ENCODE measurements at places on chromosomes 5 and 9. TPM values are rescaled to one million over a fixed set of nuclear protein-coding genes. Genes with fewer than 3 reads are reported as not detected.

- no peak for DNase-seq
Measured at GRCh38 chr9:6827439-6828145, 69.8 kb downstream of the KDM4C start.

DNA sequence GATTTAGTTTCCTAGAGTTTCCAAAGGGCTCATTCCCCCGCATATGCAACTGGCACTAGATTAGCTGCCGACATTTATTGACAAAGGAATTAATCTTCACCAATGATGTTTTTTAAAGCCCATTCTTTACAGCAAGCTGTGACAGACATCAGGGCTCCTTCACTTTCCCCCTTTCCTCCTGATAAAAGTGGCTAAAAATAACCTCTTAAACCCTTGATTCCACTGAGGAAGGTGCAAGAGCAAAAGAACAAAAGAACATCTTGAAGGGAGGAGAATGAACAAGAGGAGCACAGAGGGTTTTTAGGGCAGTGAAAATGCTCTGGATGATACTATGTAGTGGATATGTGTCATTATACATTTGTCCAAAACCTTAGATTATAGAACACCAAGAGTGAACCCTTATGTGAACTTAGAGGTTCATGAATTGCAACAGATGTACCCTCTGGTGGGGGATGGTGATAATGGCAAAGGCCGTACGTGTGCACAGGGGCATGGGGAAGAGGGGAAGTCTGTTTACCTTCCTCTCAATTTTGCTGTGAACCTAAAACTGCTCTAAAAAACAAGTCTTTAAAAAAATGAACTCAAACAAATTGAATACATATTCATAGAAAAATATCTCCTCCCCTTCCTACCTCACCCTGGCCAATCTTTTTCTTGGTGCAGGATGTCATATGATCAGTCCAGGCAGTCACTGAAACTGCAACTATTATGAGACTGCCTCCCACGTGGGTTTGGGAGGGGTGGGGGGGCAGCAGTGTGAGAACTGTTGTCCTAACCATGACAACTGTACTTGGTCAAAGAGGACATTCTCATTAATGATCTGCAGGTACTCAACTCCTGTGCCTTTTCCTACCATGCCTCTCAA lies 83.0 kb downstream of the MARCHF3 start:
- DNase-seq = no peak

DNA sequence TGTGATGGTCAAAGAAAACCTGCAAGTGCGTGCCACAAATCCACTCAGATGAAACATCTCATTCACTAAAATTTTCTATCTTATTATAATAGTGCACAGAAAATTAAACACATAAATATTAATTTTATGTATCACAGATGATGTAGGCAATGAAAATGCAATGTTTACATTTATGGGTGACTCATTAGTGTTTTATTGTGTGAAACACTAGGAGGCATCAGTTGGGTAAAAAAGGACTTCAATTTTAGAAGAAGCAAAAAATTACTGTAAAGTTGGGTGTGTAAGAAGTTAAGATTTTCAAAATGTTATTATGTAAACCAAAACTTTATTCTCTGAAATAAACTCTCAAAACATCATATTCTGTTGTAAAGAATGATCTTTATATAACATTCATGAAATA lies 4.0 kb downstream of the MEF2C start:
- no peak for DNase-seq

DNA sequence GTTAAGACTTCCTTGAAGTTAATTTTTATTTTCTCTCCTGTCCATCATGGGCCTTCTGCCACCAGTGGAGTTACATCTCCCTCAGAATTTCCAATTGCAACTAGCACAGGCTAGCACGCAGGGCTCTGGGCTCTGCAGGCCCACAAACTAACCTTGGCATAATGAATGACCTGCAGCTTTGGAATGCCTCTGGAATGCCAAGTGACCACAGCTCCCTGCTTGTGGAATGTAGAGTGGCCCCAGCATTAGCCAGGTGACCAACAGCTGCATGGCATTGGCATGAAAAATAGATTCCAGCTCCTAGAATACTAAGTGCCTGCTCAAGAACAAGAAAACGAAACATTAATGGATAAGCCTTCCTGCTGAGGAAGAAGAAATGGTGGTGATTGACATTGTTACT lies 726.1 kb downstream of the BRINP1 start:
- no peak for DNase-seq

GRCh38 chr9:89850631-89851325 lies 246.0 kb downstream of the GADD45G start:
- peak; percentile 74 for DNase-seq

- DNase-seq = no peak
Measured at GRCh38 chr9:36323926-36324325, 65.7 kb upstream of the GNE start.

DNA sequence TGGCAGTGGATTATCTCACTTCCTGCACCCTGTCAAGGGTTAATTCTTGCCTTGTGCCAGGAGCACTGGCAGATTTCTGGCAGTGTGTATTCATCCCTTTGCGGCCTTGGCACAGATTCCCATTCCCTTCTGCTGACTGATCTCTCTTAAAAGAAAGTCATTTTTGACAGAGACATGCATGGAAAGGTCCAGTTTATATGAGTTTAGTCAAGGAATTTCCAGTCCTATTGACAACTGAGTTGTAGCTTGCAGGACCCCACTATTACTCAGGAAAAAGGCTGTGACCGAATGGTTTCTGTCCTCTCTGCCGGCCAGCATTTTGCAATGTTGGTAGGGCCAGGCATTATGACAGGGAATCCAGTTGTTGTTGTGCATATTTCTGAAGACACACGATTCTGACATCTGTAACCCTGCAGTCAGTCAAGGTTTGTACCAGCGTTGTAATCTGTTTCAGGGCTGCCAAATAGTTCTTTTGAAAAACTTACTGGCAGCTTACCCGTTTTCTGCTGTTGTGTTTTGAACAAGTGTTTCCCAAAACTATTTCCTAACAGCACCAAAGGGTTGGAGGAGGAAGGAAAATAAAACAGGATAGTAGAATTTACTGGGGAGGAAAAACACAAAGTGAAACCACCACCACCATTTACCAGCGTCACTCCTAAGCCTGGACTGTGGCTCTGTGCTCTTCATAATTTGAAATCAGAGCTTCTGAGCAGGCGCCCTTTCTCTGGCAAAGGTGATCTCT lies 243.4 kb upstream of the KLF4 start:
- peak; percentile 49 for DNase-seq

DNA sequence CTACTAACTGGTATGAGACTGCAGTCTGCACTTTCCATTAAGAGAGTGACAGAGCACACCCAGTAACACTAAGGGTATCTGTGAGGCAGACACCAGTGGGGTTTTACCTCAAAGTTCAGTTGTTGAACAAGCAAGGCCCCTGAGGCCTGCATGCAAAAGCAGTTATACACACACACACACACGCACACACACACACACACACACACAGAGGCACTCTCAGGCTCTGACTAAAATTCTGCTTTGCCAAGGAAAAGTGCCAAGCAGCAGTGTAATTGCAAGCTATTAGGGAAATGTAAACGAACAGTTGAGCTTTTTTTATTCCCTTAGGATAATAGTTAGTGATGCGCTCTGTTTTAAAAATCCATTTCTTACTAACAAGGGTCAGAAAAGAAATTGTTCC lies 377.1 kb downstream of the SPOCK1 start:
- no peak for DNase-seq

DNA sequence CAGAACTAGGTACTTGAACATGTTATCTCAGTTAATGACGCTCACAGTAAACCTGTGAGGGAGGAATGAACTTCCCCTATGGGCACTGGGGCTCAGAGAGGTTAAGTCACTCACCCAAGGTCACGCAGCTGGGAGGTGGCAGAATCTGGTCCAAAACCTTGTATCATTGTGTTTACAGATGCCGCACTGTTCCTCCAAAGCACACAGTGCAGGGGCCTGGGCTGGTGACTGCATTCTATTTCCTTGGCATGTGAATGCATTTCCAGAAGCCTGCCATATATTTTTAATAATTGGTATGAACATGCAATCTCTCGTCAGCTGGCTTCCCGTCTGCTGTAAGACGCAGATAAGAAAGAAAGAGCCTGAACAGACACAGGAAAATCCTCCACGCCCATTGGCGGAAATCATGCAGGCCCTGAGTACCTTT lies 77.0 kb upstream of the TBC1D2 start:
- DNase-seq = no peak

DNA sequence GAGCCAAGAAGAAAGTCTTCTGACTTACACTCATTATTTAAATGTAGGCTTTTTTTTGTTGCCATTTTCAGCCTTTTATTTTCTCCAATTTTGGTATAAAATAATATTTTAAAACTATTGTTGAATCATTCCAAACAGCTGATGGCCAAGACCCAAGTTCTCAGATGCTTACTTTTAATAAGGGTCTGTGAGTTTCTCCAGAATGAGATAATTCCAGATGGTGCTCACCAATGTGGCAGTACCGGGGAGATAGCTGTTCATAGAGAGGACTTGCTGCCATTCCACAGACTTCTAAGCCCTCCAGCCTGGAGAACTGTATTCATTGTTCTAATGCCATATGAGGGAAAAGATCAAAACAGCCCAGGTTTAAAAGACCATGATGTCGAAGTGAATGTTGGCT lies 5.3 kb upstream of the C1QTNF2 start:
- no peak for DNase-seq

- DNase-seq = no peak
Measured at GRCh38 chr5:37631939-37632338, 207.9 kb downstream of the GDNF start.

- DNase-seq = no peak
Measured at GRCh38 chr9:129283291-129283691, 105.2 kb upstream of the IER5L start.

DNA sequence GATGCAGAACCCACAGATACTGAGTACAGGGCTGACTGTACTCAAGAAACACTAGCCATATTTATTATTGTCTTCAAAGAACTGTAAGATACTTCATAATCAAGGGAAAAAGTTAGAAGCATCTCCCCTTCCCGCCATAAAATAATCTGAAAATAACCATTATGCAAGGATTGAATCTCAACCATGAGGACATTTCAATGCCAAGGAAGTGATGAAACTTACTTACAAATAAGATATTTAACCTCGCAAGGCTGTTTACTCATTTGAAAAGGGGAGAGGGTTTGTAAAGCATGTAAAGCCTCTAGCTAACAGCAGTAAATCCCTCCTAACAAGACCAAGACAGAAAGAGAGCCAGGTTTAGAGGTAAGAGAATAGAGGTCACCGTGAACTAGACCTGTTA lies 6.3 kb downstream of the MYO10 start:
- DNase-seq = no peak

DNA sequence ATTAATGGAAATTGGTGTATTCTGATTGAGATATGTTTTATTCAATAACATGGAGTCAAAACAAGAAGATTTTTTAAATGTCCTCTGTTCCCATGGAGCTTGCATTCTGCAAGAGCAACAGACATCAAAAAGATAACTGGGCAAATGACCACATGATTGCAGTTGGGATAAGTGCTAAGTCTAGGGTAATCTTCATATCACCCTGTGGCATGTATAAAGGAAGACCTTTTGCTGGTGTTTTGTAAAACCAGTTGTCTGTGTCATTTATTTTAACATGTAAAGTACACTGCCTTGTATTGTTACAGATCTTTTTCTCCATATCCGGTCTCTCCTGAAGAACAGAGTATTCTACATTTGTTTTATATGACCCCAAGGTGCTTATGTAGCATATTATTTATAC lies 44.0 kb downstream of the PTCD2 start:
- no peak for DNase-seq

- DNase-seq = no peak
Measured at GRCh38 chr9:124452841-124453585, 2.8 kb downstream of the ADGRD2 start.

GRCh38 chr5:158458086-158458485 lies 599.1 kb upstream of the CLINT1 start:
- no peak for DNase-seq

The HSPB3 gene
- total RNA-seq = 279 TPM

The ASPN gene
- 9.8 TPM for total RNA-seq

The C5orf34 gene
- total RNA-seq = 0.40 TPM

The CD180 gene
- 1.3 TPM for total RNA-seq

The GADD45G gene
- 37.5 TPM for total RNA-seq

The KCNV2 gene
- total RNA-seq = not detected
